Naive thymus-derived CD4-positive, alpha-beta T cell (primary cell): ENCODE measurements at places on chromosomes 3 and 15. TPM values are rescaled to one million over a fixed set of nuclear protein-coding genes. Genes with fewer than 3 reads are reported as not detected.

DNA sequence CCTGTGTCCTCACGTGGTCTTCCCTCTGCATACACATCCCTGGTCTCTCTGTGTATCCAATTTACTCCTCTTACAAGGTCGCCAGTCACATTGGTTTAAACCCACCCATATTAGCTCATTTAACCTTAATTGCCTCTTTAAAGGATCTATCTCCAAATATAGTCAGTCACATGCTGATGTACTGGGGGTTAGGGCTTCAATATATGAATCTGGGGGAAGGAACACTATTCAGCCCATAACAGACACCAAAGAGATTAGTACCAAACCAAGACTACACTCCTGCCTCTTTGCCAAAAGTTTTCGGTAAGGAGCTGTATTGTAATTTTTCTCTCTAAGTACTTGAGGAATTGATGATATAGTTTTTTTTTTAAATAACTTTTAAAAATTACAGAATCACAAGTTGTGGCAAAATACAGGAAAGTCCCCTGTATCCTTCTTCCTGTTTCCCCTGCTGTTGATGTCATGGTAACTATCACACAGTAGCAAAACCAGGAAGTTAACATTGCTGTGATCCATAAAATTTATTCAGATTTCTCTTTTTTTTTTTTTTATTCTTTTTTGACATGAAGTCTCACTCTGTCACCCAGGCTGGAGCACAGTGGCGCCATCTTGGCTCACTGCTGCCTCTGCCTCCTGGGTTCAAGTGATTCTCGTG is 67.8 kb downstream of the SLCO3A1 start:
- no peaks in the 10 kb centered on the region for H3K36me3 ChIP-seq
- H3K4me3 ChIP-seq, result no peak overlapping the region
- DNase-seq, result no peak
- H3K27me3 ChIP-seq, result no peaks in the 10 kb centered on the region
- peaks cover 10% of the 10 kb centered on the region for H3K4me1 ChIP-seq

- no peak overlapping the region for H3K4me3 ChIP-seq
- DNase-seq, result no peak
- H3K36me3 ChIP-seq, result no peaks in the 10 kb centered on the region
- no peaks in the 10 kb centered on the region for H3K4me1 ChIP-seq
Measured at GRCh38 chr3:18837137-18837755, 311.1 kb upstream of the KCNH8 start.

ROPN1B gene
- not detected for total RNA-seq

FETUB gene
- total RNA-seq, result not detected in 2 replicates

ITPKA gene
- total RNA-seq, result not detected
